ENCODE measurements at places on chromosomes 7 and 10.

DNA sequence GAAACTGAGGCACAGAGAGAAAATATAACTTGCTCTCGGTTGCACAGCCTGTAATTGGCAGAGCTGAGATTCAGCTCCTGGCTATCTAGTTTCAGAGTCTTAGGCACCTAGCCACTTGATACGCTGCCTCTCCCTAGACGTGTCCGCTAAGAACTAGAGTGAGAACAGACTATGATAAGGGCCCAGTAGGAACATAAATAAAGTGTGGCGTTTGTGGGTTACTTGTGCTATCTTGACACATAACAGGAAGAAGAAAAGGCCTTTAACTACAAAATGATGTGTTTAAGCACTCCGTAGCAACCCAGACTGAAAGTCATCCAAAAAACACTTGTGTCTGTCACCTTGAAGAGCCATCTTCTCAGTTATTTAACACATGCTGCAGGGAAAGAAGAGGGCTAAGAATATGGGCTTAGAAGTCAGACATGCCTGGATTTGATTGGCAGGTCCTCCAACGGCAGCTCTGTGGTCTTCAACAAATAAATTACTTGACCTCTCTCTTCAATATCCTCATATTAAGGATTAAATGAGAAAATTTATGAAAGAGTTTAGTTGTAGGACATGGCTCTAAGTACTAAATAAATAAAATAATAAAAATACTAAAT is 96.2 kb downstream of the SGMS1 start:
- DNase-seq: no peak

- no peak for DNase-seq
Observed at GRCh38 chr10:114515298-114515914, 111.1 kb upstream of the AFAP1L2 start.

DNA sequence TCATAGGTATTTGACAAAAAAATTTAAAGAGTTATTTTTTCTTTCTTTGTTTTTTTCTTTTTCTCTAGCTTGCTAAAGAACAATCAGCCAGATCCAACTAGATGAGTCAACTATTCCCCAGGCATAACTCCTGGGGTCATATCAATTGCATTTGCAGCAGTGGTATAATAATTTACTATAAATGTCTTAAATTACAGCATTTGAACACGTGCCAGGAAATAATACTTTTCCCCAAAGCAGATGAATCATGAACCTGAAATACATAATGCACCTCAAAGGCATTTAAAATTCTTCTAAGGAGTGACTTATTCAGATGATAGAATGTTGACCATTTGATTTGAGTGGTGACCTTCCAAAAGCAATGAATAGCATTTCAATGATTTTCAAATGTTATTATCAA is 190.1 kb downstream of the LRRTM3 start:
- no peak for DNase-seq

DNA sequence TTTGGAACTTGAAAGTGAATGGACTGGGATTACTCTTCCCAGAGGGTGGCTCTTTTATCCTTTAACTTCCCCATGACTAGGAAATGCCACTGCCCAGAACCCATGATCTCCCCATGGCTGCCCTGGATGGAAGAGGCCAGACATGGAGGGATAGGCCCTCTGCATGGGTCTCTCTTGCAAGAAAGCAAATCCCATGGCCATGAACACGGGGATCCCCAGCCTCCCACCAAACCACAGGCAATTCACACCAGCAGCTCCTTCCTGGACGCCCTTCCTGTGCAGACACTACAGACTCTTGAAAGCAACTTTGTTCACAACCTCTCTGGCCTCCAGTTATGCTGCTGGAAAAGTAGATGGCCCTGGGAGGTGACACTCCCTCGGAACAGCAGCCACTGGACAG is 55.0 kb downstream of the EBF3 start:
- no peak for DNase-seq

DNA sequence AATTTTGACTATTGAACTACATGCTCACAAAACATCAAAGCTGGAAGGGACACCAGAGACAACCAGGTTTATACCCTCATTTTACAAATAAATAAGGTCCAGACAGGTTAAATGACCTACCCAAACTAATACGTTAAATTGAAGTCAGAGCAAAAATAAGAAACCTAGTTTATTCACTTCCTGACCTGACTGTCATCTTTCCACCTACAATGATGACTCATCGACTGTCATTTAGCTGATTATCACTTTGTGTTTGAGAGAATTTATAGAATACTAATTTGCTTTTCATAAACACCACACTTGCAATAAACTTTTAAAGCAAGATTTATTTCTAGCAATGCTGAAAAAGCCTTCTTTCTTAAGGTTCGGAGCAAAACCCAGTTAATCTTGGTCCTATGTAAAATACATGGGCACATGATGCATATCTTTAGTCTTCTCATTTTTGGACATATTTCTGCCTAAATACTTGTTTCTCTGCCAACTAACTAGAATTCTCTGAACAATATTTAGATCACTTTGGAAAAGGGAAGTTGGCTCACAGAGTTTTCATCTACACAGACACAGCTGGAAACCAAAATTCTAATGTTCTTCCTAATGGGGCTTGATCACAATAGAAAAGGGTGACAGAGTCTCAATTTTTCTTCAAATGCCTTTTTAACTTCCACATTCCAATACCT is 16.7 kb upstream of the LRRN3 start:
- no peak for DNase-seq

DNA sequence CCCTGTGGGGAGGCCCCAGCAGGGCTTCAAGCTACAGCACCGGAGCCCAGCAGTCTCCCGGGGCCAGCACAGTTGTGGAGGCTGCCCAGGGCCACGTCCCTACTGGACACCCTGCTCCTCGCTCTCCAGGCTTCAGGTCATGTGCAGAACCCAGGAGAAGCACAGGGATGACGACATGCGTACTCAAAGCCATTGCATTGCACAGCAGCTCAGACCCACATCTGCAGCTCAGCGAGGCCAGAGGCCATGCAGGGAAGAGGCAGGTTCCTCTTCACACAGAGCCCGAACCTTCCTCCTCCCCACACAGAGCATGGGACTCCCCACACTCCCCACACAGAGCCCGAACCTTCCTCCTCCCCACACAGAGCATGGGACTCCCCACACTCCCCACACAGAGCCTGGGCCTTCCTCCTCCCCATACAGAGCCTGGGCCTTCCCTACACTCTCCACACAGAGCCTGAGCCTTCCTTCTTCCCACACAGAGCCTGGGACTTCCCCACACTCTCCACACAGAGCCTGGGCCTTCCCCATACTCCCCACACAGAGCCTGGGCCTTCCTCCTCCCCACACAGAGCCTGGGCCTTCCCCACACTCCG is 12.3 kb downstream of the CFAP46 start:
- DNase-seq: no peak

DNA sequence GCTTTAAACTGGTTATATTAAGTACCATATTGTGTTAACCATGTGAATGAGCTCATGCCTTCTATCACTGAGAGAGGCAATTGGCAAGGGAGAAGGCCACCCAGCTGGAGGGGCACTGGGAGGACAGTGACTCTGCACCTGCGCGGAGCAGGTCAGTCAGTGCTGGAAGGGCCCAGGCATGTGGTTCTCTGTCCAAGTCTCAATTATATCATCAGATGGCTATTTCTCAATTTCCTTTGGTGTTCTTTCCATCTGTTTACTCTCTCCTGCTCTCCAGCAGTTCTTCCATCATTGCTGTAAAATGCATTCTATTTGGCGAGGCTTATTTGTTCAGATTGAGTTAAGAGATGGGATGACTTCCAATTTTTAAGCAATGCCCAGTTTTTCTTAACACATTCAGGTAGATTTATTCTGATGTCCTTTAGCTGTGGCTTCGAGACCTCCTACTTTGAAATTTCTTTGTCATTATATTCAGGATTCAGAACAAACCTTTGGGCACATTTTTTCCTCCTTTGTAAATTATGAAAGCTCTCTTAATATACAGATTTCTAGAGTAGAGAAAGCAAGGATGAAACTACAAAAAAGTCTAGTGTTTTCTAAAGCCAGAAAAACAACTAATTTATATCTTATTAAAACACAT is 159.3 kb downstream of the BMPER start:
- DNase-seq: no peak

DNA sequence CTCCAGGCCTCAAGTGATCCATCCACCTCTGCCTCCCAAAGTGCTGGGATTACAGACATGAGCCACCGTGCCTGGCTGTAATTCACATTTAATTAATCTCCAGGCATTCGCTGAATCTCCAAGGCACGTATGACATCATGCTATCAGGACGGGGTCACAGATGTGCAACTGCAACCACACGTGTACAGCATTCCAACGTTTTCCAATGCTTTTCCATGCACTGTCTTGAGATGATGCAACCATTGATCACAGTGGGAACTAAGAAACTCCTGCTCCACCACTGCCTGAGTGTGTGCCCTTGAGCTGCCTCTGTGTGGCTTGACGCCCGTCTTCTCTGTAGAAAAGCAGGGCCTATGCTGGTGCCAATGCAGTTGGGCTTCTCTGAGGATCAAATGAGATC is 119.8 kb upstream of the LYZL2 start:
- no peak for DNase-seq

DNA sequence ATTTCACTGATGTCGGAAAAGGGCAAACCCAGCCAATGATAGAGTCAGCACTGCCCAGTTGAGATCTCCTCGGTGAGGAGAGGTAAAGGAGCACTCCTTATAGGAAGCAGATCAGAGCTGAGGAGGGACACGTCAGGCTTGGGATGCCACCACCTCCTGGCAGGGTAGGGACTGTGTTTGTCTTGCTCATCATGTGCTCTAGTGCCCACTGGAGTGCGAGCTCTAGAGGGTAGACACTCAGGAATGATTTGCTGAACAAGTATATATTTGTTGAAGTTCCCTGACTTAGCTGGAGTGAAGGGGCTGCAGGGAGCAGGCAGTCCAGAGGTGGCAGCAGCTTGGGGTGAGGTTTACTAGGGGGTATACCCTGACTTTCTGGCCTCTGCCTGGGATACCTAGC is 146.5 kb downstream of the NOC3L start:
- DNase-seq: no peak

- no peak for DNase-seq
Observed at GRCh38 chr10:100829933-100830727, 82.6 kb upstream of the SLF2 start.

DNA sequence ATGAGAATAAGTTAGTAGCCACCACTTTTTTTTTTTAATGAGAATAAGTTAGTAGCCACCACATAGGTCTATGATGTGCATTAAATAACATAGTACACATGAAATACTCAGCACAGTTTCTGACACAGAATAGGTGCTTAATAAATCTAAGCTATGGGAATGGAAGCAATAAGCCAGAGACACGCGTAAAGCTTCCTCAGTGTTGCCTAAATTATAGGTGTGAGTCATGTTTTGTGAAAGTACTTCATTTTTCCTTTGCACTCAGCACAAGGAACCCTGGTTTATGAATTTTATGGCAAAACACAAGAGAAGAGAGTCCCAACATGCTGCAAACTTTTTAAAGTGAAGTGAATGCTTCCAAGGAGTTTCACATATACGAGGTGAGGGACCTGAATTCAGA is 267.4 kb downstream of the RNLS start:
- no peak for DNase-seq

- peak; percentile 79 for DNase-seq
Observed at GRCh38 chr10:110568055-110568735, 700 bp downstream of the SMC3 start.

- no peak for DNase-seq
Observed at GRCh38 chr7:134931487-134931886, 54.8 kb upstream of the AGBL3 start.

DNA sequence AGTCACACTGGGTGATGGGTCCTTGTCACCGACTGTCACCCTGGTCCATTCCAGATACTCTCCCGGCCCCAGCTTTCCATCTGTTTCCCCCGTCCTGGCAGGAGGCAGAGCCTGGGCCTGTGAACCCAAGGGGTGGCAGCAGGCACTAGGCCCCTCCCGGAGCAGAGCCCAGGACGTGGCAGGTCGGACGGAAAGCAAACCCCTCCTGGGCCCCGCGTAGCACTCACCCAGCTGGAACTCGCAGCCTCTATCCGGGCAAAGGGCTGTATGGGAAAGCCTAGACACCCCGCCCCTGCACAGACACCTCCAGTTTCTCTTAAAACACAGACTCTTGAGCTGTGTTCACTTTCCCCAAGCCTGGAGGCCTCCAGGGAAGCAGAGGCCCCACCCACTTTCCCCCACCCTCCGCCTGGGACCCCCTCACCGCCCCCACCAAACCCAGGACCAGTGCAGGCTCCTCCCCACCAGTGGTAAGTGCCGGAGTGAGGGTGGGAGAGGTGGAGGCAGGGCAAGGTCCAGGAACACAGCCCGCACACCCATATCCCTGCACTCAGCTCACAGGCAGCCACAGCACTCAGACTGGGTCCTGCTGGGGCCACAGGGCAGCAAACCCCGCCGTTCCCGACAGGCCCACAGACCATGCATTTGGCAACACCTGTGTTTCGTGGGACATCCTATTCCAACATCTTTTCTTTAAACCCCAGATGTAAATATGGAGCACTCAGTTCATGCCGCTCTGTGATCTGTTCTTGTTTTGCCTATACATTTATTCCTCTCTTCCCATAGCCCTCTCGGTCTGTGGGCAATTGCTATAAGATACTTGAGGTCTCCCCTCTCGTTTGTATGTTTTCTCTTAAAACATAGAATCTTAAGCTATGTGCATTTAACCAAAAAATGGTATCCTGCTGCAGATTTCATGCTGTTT is 98.2 kb upstream of the PDGFA start:
- DNase-seq: no peak

DNA sequence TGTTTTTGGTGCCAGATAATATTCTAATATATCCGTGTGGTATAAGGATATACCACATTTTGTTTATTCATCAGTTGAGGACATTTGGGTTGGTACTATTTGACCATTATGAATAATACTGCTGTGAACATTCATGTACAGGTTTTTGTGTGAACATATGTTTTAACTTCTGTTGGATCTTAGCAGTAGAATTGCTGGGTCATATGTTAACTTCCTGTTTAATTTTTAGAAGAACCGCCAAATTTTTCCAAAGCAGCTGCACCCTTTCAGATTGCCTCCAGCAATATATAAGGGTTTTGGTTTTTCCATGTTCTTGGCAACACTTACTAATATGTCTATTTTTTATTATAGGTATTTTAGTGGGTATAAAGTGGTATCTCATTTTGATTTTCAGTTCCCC is 22.8 kb downstream of the VPS26A start:
- no peak for DNase-seq

GRCh38 chr7:100679129-100679926 is 5.8 kb downstream of the GNB2 start:
- DNase-seq: no peak

DNA sequence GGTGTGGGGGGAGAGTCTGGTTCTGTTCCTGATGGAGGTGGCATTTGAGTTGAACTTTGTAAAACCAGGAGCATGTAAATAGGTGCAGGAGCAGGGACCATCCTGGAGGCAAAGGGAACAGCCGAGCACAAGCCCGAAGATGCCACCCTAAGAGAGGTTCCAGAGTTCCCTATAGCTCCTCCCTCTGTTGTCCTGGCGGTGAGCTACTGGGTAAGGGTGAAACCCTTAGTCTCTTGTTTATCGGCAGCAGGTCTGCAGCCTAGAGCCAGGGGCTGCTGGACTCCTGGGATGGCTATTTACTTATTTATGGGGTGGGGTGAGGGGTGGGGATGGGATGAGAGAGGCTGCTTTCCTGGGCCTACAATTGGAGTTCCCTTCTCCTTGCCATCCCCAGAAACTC is 6.5 kb upstream of the LBX1 start:
- DNase-seq: no peak

Data from type B pancreatic cell (in vitro differentiated cells).